ENCODE measurements at places on chromosomes 3 and 15. TPM values are rescaled to one million over a fixed set of nuclear protein-coding genes. Genes with fewer than 3 reads are reported as not detected.

TRPC1 gene
- 23.2 TPM for total RNA-seq

OR5K2 gene
- total RNA-seq: not detected

DNA sequence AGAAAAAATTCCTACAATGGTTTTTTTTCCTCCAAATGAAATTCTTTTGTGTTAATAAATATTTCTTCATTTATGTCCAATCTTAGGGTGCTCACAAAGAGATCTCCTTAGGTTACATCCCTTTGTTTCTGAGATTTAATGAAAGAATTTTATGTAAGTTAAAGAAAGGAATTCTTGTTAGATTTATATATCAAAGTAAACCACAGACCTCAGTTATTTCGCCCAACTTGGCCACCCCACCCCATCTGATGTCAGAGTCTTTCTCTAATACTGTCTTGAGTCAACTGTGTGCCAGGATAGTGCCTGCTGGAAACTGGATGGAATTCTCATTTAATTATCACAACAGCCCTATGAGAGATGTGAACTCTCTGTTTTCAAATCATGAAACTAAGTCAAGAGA, 259.9 kb downstream of the OPA1 start:
- DNase-seq: no peak

DNA sequence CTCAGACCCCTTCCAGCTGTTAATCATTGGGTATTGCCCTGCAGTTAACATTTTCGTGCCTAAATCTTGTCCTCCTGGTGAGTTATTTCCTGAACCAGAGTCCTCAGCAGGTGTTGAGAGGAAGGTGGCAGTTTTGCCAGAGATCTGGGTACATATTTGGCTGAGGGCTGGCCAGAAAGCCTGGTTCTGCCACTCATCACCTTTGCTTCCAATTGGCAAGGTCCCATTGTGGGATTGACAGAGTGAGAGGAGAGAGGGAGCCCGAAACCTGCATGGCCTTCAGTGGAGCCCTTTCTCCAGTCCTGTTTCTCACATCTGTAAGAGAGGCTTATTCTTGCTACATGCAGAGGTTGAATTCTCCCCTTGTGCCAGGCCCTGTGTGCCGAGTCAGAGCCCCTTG, 8.9 kb upstream of the TKT start:
- no peak for DNase-seq

DNA sequence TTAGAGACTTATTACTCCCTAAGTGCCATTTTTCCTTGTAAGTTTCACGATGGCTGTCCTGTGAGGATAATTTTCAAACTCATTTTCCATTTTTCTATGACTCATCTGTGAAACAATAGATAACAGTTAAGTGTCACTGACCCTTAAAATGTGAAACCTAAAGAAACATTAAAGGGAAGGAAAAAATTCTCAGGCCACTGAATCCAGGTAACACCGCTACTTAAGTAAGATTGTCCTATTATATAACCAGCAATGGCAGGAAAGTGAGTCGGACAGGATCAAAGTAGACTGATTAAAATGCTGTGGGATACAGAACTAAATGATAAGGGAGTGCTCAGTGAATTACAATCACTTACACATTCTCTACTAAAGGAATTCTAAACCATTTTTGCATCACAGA, 12.4 kb downstream of the PLD1 start:
- no peak for DNase-seq
